ENCODE measurements at places on chromosomes 12 and 14.

- DNase-seq = no peak
These were observed 330.8 kb upstream of the SOX5 start for GRCh38 chr12:24280056-24280842.

DNA sequence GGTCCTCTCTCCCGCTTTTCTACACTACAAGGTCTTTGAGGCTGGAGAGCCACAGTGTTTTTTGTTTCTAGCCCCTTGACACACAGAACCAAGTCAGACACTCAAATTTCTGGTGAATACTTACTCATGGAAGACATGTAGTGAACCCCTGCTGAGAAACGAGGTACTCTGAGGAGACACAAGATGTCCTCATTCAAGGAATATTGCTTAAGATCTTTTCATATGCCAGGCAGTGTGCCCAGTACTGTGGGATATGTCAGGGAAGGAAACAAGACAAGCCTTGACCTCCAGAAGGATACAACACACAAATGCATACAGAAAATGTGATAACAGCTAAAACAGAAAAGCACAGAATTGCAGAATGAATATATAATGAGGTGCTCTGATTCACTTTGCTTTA lies 75.9 kb downstream of the TMTC1 start:
- no peak for DNase-seq

DNA sequence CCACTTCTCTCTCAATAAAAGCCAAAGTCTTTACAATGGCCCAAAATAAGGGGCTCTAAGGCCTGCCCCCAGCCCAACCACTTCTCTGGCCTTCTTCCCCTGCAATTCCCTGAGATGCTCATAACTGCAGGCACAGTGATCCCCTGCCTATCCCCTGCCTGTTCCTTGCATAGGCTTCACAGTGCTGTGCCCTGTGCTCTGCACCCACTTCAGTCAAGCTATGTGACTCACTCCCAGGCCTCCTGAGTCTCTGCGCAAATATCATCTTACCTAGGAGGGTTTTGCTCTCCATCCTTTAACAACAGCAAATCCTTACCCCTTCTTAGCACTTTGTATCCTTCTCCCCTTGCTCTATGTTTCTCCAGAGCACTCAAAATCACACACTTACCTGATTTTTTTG lies 242.2 kb downstream of the MSRB3 start:
- DNase-seq = no peak

GRCh38 chr12:99137124-99137855 lies 492.2 kb downstream of the APAF1 start:
- no peak for DNase-seq

- no peak for DNase-seq
These were observed 91.9 kb downstream of the KIF26A start for GRCh38 chr14:104230119-104230815.

DNA sequence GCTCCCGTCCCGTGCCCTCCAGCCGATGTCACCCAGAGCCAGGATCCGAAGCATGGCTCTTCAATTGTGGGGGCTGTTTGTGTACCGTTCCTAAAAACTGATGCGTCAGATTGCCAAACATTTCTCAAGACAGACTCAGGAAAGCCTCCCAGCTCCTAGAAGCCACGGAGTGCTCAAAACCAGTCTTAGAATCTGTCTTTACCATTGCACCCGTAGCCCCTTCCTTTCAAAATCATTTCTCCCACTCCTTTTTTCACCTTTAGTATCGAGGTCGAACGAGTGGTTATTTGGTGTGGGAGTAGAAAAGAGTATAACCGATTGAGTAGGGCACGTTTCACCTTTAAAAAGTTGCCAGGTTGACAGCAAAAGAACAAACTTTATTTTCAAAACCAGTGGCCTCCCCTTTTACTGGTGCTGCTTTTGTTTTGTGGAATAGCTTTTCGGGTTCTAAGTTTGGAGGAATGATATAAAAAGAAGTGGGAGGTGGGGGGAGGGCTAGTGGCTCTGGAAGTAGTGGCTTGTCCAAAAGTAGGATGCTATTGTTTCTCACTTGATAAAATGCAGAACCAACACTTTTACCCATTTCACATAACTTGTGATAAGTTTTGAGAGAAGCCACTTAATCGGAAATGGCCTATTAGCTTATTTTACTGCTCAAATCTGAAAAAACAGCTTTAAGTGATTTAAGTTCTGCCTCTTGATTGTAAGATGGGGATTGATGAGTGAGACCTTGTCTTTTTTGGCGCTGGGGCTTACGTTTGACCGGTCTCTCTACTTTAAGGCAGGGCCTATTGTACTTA lies 803 bp downstream of the STK38L start:
- DNase-seq = no peak

DNA sequence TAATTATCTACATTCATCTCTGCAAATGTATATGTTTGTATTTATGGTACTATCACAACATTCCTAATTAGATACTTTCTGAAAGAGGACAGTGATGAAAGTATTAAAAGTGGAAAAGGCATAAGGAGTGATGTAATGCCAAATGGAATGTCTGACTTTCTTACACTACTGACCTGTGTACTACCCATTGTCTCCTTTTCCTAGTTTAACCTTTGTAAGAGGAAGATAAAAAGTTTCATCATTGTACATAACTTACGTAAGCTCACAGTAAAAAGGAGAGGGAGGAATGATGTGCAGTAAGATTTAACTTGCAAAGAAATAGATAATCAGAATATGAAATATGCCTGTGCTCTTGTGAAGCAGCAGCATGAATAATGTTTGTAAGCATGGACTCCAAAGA lies 55.9 kb downstream of the SOX5 start:
- no peak for DNase-seq

GRCh38 chr14:44316647-44317440 lies 190.2 kb downstream of the FSCB start:
- no peak for DNase-seq

DNA sequence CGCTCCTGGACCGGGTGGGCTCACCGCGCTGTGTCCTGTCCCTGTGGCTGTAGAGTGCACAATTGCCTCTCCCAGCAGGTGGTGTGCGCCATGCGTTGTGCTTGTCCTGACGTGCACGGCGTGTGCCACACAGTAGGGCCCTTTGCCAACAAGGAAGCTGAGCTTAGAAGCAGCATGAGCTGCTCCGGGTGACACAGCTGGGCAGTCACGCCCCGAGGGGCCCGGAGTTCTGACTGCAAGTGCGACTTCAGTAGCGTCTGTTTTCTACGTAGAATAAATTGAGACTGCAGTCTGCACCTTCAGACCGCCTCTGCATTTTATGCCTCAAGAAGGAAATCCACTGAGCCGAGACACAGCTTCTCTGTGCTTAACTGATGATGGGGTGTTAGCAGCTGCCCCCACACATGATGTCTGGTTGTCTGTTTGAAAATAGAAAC lies 81.6 kb downstream of the ADGRD1 start:
- DNase-seq = no peak

DNA sequence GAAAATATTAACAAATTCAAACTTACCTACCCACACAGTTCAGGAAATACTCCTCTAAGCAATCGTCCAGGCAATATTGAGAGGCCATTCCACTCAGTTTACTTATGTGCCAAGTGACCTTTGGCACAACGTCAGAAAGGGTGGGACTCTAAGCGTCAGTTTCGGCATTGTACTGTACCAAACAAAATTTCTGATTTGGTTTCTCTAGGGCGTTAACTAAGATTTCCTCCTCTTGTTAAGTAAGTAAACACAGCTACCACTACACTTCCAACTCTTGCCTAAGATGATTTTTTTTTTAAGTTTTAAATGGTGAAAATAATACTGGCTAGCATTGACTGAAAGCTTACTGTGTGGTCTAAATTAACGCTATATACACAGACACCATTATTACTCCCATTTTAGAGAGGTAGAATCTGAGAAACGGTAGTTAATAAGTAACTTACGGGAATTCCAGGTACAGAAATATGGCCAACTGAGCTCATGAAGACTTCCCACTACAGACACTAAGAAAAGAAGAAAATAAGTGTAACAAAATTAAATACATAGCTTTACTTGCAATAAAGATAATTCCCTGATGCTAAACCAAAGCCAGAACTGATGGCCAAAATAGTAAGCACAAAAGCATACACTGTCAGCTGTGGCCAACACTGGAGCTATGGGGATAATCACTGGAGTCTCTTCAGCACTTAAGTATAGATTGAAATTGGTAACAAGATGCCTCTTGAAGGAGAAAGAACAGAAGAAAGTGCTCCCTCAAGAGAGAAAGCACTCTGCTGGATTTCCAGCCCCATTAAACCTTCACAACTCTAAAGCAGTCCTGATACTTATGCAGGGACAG lies 76.1 kb downstream of the EPS8 start:
- no peak for DNase-seq

DNA sequence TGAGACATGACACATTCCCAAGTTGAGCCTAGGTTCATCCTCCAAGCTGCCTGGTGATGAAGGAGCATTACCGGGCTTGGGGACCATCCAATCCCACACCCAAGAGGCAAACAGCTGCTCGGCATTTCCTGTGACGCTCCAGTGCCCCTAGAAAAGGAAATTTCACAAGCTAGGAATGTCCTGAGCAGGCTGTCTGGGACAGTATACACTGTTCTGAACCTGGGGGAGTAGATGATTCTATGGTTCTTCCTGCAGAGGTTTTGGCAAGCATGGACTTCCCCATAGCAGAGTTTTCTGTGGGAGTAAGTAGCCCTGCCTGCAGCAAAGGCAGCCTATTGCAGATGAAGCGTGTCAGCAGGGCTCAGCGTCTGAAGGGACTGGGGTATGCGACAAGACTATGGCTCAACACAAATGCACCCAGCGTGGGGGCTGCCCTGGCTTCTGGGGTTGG lies 47.4 kb upstream of the SRSF5 start:
- DNase-seq = no peak

DNA sequence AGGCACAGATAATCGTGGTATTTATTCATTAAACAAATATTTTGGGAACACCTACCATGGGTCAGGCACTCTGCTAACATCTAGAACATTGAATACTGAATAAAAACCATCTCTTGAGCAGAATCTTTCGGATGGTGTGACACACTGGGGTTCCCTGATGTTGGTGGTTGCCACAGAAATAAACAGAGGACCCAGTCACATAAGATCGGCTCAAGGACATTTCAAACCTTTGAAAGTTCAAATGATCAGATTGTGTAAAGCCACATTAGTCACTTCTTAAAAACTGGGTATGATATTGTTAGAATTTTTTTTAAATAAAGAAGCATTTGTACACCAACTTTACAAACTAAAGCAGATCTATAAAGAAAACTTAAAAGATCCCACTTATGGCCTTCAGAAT lies 39.0 kb downstream of the NR1H4 start:
- no peak for DNase-seq

- no peak for DNase-seq
These were observed 5.3 kb upstream of the UBC start for GRCh38 chr12:124919521-124920352.

GRCh38 chr12:308511-308910 lies 45.9 kb upstream of the SLC6A13 start:
- DNase-seq = no peak

DNA sequence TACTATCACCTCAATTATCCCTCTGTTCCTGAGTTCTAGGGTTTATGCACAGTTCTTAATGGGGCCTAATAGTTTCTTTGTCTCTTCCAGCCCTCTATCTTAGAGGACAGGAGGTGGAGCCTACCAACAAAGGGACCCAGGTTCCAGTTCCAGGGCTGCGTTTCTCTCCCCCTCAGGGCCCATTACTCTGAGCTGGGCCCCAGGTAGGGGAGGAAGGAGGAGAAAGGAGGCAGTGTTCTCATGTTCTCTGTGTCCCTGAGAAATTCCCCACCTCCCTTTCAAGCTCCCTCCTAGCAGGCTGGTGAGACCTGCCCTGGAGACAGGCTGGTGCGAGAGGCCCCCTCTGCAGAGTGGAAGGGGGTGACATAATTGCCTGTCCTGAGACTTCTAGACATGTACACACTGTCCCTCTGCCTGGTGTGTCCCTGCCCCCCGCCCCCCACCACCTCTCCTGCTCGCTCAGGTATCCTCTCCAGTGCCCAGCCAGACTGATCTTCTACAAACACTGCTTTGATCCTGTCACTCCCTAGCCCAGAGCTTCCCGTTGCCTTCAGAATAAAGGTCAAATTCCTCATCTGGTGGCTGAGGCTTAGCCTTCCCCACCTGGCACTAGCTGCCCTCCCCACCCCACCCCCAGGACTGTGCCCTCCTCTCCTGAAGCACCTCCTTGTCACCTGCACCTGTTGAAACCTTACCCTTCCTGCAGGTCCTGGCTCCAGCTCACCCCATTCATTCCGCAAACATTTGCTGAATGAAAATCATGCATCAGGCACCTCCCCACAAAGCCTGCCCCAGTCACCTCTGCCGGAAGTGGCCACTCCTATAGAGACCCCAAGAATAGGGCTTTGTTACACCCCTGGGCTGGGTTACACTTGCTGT lies 21.1 kb upstream of the KRT8 start:
- no peak for DNase-seq

GRCh38 chr12:54549774-54550451 lies 512 bp downstream of the PDE1B start:
- no peak for DNase-seq

DNA sequence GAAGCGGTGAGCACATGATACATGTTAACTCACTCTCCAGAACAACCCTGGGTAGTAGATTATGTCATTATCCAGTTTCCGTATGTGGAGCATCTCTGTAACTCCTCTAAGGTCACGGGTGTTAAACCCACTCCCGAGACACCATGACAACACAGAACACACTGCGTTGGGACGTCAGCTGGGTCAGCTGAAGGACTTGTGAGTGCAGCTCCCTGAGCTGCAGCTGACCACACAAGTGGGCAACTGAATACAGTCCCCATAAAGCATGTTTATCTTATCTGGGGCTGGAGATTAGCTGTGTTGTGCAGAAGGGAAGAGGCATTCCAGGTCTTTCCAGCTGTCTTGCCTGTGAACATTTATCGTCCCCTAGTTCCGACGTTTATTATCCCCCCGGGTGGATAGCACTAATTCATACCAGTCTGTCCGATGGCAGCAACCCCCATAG lies 211.5 kb downstream of the CHST11 start:
- peak; percentile 29 for DNase-seq
